ENCODE measurements at places on chromosomes 13 and 19. TPM values are rescaled to one million over a fixed set of nuclear protein-coding genes. Genes with fewer than 3 reads are reported as not detected.

GRCh38 chr13:111325941-111326620, 5.6 kb downstream of the TEX29 start:
- no peak overlapping the region for H3K4me3 ChIP-seq
- no peak for DNase-seq
- H3K27me3 ChIP-seq = no peaks in the 10 kb centered on the region
- no peaks in the 10 kb centered on the region for H3K36me3 ChIP-seq
- no peak overlapping the region for H3K27ac ChIP-seq

DNA sequence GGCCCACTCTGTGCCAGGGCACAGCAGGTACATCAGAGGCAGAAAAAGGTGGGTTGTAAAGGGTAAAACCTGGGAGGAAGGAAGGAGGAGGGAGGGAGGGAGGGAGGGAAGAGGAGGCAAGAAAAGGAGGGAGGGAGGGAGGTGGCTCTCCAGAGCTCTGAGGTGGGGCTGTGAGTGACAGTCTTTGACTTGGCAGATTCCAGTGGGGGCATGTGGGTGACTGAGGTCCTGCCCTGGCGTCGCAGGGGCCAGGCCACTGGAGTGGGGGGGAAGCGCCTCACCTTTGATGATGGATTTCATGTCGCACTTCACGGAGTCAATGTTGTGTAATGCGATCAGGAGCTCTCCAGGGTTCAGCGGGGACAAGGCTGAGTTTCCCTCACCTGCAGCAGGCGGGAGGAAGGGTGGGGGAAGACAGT, 6.0 kb upstream of the RSPH6A start:
- no peak for DNase-seq
- no peaks in the 10 kb centered on the region for H3K4me1 ChIP-seq
- H3K4me3 ChIP-seq = no peak overlapping the region
- no peaks in the 10 kb centered on the region for H3K36me3 ChIP-seq

DNA sequence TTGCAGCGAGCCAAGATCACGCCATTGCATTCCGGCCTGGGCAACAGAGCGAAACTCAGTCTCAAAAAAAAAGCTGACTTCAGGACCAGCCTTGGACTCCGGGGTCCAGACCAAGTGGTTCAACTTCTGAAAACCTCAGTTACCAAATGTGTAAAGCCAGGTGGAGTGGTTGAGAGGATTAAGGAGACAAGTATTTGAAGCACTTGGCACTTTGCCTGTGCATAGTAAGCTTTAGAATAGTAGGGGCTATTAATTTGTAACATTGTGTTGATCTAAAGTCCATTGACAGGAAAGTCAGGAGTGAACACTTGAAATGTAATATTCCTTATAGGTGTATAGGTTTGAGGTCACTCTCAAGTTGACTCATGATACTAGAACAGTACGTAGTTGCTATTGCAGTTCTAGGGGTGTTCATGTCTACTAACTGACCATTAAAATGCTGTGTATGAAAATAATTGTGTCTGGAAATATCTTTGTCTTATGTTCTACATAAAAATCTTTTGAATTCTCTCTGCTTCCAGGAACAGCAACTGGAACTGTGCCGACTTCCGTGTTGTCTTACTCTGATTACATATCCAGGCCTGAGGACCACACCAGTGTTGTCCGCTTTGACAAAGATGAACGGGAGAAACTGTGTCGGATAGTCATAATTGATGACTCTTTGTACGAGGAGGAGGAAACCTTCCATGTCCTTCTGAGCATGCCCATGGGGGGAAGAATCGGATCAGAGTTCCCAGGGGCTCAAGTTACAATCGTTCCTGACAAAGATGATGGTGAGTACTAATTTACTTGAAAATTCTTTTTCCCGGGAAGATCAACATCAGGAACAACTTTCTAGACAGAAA, 97.4 kb downstream of the FREM2 start:
- no peaks in the 10 kb centered on the region for H3K27me3 ChIP-seq
- H3K27ac ChIP-seq = no peak overlapping the region
- H3K4me1 ChIP-seq = no peaks in the 10 kb centered on the region
- DNase-seq = no peak
- no peak overlapping the region for H3K4me3 ChIP-seq
- no peaks in the 10 kb centered on the region for H3K36me3 ChIP-seq

DNA sequence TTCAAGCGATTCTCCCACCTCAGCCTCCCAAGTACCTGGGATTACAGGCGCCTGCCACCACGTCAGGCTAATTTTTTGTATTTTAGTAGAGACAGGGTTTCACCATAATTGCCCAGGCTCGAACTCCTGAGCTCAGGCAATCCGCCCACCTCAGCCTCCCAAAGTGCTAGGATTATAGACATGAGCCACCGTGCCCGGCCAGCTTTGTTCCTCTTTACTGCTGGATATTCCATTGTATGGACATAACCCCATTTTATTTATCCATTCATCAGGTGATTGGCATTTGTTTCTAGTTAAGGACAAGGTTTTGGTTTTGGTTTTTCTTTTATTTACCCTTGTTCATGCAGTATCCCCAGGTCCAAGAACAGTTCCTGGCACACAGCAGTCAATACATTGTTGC, 4.1 kb upstream of the RPS9 start:
- no peaks in the 10 kb centered on the region for H3K36me3 ChIP-seq
- no peak overlapping the region for H3K27ac ChIP-seq
- no peaks in the 10 kb centered on the region for H3K27me3 ChIP-seq
- peaks cover 14% of the 10 kb centered on the region for H3K4me1 ChIP-seq
- no peak overlapping the region for H3K4me3 ChIP-seq
- no peak for DNase-seq

DNA sequence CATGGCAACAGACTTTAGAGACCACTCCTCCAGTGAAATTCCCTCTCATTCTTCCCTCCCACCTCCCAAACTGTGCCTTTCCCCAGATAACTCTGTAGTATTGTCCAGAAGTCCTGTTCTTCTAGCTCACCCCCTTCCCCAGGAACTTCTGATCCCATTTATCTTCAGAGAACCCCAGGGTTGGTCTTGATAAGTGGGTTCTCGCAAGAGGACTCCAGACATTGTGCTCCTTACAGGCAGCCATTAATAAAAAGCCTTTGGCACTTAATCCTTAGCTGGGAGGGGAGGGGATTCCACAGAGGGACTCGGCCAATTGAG, 1.9 kb downstream of the LTBP4 start:
- H3K27ac ChIP-seq = peak overlapping the region; percentile 91
- H3K27me3 ChIP-seq = no peaks in the 10 kb centered on the region
- peak overlapping the region; percentile 66 for H3K4me3 ChIP-seq
- no peak for DNase-seq
- no peaks in the 10 kb centered on the region for H3K4me1 ChIP-seq

PLIN5 gene
- total RNA-seq = 11.1 TPM

DNA sequence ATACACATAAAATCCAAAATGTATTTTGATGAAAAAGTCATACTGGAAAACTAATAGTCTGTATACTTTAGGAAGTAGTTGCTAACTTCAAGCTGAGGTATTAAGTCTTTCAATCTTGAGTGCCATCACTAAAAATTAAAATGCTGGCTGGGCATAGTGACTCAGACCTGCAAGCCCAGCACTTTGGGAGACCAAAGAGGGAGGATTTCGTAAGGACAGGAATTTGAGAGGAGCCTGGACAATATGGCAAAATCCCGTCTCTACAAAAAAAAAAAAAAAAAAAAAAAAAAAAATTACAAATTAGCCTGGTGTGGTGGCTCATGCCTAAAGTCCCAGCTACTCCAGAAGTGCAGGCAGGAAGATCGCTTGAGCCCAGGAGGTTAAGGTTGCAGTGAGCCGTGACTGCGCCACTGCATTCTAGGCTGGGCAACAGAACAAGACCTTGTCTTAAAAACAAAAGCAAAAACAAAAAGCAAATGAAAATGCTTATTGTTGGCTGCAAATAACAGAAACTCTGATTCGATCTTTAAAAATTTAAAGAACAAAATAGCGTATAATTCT, 1994.2 kb upstream of the PCDH20 start:
- H3K4me3 ChIP-seq = no peak overlapping the region
- no peaks in the 10 kb centered on the region for H3K4me1 ChIP-seq
- H3K27me3 ChIP-seq = no peaks in the 10 kb centered on the region
- H3K27ac ChIP-seq = no peak overlapping the region
- DNase-seq = no peak

DNA sequence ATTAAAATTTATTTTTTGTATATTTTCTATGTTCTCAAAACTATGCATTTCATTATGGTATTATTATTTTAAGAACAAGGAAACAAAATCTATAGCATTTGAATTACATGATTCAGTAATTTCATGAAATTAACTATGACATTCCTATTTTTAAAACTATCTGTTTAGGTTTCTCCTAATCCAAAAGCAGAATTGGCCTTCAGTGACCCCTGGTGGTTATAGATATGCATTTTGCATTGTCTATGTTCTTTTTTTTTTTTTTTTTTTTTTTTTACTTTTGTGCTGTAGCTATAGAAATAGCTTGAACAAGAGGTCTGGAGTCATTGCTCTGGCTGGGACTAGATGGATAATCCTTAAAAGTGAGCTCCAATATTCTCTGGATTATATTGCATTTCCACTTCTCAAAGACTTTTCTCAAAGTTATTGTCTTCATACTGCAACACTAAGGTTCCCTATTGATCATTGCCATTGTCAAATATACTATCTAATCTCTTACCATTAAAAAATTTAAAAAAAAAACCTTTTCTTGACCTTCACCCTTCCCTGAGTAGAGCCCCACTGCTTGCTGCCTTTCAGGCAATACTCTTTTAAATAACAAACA, 15.9 kb upstream of the DNAJC3 start:
- no peak overlapping the region for H3K27ac ChIP-seq
- H3K27me3 ChIP-seq = no peaks in the 10 kb centered on the region
- no peaks in the 10 kb centered on the region for H3K36me3 ChIP-seq
- DNase-seq = no peak
- no peak overlapping the region for H3K4me3 ChIP-seq
- H3K4me1 ChIP-seq = no peaks in the 10 kb centered on the region

DNA sequence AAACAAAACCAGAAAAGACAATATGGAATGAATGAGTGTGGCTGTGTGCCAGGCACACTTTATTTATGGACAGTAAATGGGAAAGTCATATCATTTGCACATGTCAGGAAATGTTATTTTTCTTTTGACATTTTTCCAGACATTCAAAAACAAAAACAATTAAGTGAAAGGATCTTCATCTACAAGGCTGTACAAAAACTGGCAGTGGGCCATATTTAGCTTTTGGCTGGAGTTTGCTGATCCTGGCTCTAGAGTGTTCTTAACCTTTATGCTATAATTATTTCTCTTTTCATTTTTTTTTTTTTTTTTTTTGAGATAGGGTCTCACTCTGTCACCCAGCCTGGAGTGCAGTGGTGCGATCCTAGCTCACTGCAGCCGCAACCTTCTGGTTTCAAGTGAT, 6.5 kb upstream of the TNFSF9 start:
- H3K27ac ChIP-seq = no peak overlapping the region
- H3K4me1 ChIP-seq = no peaks in the 10 kb centered on the region
- no peaks in the 10 kb centered on the region for H3K36me3 ChIP-seq
- no peak overlapping the region for H3K4me3 ChIP-seq

DNA sequence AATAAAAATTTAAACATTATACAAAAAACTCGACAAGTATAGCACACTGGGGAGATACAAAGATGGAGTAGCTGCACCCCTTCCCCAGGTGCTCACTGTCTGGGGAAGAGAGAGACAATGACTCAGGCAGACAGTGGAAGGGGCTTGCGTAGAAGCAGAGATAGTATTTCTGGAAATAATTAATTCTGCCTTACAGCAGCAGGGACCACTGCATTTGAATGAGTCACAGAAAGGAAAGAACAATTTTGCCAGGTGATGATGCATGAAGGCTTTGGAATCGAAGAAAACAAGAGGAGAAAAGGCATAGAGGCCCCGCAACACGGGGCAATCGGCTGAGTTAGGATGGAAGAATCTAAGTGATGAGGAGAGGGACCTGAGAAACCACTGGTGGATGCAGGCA, 447.4 kb downstream of the EFNB2 start:
- H3K4me3 ChIP-seq = no peak overlapping the region
- H3K36me3 ChIP-seq = no peaks in the 10 kb centered on the region
- DNase-seq = no peak
- H3K27me3 ChIP-seq = no peaks in the 10 kb centered on the region

DNA sequence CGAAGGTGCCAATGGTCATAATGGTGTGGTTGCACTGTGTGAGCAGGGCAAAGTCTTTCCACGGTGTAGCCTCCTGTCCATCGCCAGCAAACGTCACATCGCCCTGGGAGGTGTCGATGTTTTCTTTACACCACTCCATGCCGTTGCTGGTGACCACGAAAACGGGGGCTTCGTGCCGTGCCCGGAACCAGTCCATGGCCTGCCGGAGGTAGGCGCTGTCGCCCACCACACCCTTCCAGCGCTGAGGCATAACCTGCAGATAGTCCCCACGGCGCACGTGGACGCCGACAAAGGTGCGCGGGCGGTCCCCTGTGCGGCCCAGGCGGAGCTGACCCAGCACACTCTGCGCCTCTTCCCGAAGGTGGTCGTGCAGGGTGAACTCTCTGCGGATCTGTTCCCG, 2.1 kb downstream of the FUT1 start:
- H3K36me3 ChIP-seq = no peaks in the 10 kb centered on the region
- no peak for DNase-seq
- no peak overlapping the region for H3K4me3 ChIP-seq
- H3K27me3 ChIP-seq = no peaks in the 10 kb centered on the region

- H3K27me3 ChIP-seq = no peaks in the 10 kb centered on the region
- H3K4me1 ChIP-seq = peaks cover 3% of the 10 kb centered on the region
- H3K4me3 ChIP-seq = no peak overlapping the region
- no peaks in the 10 kb centered on the region for H3K36me3 ChIP-seq
Measured at GRCh38 chr19:3508771-3509535, 2.8 kb downstream of the FZR1 start.

- H3K36me3 ChIP-seq = no peaks in the 10 kb centered on the region
- no peaks in the 10 kb centered on the region for H3K4me1 ChIP-seq
Measured at GRCh38 chr19:23071147-23071511, 45.7 kb upstream of the ZNF730 start.

DNA sequence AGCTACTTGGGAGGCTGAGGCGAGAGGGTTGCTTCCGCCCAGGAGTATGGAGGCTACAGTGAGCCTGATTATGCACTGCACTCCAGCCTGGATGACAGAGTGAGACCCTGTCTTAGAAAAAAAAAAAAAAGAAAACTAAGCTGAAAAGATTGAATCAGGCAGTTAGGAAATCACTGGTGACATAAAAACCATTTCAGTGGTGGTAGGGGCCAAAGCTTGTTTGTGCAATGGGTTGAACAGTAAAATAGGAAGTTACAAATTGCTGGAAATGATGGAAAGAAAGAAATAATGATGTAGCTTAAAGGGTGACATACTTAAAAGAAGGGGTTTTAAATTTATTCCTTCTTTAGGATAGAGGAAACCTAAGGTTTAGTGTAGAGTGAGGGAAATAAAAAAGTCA, 4.8 kb upstream of the OXGR1 start:
- H3K27ac ChIP-seq = no peak overlapping the region
- no peaks in the 10 kb centered on the region for H3K36me3 ChIP-seq
- no peak overlapping the region for H3K4me3 ChIP-seq
- no peaks in the 10 kb centered on the region for H3K27me3 ChIP-seq
- no peaks in the 10 kb centered on the region for H3K4me1 ChIP-seq

DNA sequence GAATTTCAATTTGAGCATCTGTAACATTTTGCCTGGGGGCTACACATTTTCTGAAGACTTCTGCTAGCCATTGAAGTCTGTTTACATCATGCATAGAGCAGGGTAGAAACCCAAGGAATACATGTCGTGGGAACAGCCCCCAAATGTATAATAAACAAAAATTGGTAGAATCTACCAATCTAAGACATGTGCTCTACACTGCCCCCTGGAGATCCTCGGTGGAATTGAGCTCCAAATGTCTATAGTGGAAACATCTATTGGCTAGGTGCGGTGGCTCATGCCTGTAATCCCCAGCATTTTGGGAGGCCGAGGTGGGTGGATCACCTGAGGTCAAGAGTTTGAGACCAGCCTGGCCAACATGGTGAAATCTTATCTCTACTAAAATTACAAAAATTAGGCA, 57.3 kb downstream of the MBD3L2B start:
- no peaks in the 10 kb centered on the region for H3K36me3 ChIP-seq
- no peak for DNase-seq
- H3K4me1 ChIP-seq = no peaks in the 10 kb centered on the region
- no peaks in the 10 kb centered on the region for H3K27me3 ChIP-seq

Measured in uterus (tissue), 4 donors.